ENCODE measurements at places on chromosomes 2 and 18.

- no peak for DNase-seq
Observed at GRCh38 chr2:224584111-224584784, 915 bp downstream of the CUL3 start.

DNA sequence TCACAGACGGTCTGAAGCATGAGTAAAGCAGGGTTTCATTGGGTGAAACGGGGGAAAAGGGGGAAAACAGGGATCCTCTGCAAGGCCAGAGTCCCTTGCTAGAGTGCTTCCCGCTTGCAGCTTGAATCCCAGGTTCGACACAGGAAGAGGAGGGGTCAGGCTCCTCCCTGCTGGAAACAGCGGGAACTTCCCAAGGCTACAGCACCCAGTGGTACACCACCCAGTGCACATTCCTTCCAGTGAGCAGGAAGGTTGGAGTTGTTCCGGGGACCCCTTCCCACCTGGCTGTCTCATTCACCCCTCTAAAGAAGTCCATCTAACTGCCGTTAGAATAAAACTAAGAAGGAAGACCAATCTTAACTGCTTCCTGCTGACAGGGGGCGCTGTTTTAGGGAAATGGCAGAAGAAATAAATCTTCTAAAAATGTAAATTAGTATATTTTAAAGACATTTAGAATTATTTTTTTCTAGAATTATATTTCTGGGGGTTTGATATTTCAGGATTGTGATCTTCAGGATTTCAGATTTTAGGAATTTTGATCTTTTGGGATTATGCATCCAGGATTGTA is 230.9 kb downstream of the RBM43 start:
- no peak for DNase-seq

- no peak for DNase-seq
Observed at GRCh38 chr2:160794926-160795325, 301.3 kb upstream of the RBMS1 start.

DNA sequence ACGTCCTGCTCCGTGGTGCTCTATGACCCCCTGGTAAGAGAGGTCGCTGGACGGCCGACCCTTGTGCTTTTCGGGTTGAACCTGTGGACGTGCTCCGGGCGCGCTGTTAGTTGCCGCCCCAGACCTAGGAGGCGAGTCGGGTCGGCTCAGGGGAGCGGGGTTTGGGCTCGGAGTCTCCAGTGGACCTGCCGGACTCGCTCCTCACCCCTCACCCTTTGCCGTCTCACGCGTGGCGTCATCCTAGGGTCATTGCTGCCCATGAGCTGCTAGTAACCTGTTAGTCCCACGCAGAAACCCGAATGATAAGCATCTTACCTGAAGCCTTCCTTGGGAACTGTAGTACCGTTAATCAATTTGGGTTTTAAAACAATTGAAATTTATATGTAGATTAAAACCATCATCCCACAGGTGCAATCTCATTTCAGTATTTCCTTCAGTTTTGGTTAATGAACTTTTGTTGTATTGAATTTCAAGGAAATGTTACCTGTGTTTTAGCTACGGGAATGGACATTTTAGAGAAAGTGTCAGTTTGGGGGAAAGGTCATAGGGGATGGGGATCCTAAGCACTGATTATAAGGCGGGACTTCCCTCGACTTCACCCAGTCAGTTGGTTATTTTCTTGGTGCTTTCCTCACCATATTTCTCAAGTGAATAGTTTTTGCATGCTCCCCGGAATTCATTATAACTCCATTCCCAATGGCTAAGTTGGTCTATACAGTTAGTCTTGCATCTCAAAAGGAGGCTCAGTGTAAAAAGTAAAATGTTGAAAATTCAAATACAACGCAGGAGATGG is 536 bp downstream of the ELP2 start:
- no peak for DNase-seq

GRCh38 chr18:9671214-9671613 is 36.9 kb upstream of the RAB31 start:
- DNase-seq = no peak

GRCh38 chr2:38185012-38185491 is 109.1 kb upstream of the CYP1B1 start:
- DNase-seq = no peak

All from esophagus squamous epithelium (tissue), 5 donors.